ENCODE measurements at places on chromosomes 2 and 18.

GRCh38 chr18:7987284-7987976 lies 420.3 kb downstream of the PTPRM start:
- DNase-seq: no peak

- peak; percentile 10 for DNase-seq
Observed at GRCh38 chr2:225398372-225398771, 1.1 kb upstream of the NYAP2 start.

DNA sequence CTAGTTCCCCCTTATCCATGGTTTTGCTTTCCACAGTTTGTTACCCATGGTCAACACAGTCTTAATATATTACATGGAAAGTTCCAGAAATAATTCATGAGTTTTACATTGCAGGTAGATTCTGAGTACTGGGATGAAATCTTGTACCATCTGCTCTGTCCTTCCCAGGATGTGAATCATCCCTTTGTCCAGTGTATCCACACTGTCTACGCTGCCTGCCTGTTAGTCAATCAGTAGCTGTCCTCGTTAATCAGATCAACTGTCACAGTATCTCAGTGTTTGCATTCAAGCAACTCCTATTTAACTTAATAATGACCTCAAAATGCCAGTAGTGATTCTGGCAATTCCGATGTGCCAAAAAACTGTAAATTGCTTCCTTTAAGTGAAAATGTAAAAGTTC lies 76.3 kb downstream of the DYNC1I2 start:
- no peak for DNase-seq

DNA sequence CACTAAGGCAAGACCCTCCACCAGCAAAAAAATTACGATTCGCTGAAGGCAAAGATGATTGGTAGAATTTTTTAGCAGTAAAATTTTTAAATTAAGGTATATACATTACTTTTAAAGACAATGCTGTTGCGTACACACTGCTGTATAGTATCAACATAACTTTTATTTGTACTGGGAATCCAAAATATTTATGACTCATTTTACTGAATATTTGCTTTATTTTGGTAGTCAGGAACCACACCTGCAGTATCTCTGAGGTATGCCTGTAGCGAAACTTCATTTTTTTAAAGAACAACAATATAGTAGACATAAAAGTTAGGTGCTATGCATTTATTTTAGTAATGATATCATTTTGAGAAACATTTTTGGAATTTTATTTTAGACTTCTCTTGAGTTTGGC lies 57.8 kb downstream of the GALNT1 start:
- DNase-seq: no peak

DNA sequence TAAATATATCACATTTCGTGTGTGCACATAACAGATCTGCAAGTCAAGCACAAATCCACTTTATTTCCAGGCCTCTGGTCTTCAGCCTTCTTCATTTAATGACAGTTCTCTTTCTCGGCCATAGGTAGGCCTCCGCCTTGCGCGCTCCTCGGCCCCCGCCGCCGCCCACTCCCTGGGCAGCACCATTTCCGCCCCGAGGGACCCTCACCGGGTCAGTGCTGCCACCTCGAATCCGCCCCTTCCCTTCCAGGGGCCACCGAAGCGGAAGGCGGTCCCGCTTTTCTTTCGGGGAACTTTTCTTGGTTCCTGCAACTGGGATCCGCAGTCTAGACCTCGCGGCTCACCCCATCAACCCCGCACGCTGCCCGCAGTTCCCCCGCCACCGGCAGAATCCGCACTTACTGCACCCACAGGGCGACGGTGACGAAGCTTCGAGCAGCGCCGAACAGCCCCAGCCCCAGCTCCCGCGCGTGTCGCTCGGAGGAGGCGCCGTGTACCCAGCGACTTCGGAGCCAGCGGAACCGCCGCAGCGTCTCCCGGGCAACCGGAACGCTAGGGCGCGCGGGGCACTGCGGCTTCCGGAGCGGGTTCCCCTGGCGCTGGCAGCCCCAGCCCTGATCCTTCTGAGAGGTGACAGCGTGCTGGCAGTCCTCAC lies at the start of gene CDKL4:
Gene CDKL4, minus strand, starts transcription at position 502 of the 655 bp plus-strand sequence.
- peak; percentile 15 for DNase-seq

DNA sequence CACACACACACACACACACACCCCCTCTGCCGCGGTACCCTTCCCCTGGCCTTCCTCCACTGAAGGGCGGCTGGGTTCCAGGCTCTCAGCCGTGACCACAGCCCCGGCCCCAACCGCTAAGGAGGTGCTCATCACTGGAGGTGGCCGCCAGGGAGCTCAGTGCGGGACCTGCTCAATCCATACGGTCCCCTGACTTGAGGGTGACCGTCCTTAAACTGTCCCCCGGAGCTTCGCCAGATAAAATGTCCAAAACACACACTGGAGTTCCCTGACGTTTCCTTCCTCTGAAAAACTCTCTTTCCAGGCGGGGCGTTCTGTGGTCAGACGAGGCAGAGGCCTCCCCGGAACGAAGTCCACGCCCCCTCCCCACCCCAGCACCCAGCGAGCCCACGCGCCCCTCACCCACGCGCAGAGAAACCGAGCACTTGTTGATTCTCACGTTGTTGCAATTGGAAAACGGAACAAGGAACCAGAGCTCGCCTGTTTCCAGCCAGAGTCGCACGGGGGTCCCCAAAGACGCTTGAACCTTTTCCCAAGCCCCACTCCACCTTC lies 1.4 kb downstream of the MBP start:
- DNase-seq: no peak

- peak; percentile 1 for DNase-seq
Observed at GRCh38 chr2:9984217-9984739, 32.8 kb downstream of the GRHL1 start.

DNA sequence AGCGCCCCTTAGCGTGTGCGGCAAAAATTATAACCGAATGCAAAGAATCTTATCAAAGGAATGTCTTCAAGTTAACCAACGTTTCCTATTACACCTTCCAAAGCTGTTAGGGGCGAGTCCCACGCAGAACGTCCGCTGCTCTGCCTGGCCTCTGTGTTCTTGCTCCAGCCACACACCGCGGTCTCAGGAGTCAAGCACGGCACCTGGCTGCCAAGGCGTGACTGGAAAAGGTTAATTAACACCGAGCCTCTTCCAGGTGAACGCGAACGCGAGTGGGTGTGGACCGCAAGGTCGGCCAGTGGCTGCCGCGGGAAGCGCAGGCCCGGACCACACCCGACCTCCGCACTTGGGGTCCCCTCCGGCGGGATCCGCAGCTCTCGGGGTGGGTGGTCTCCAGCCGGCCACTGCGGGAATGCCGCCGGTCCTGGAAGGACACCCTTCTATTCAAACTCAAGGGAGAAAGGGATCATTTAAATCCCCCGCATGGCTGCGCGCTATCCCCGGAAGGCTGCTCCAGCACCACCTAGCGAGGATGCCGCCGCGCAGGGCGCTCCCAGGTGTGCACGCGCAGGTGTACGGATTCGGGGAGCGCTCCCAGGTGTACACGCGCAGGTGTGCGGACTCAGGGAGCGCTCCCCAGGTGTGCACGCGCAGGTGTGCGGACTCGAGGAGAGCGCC lies 830 bp downstream of the CYB5A start:
- no peak for DNase-seq

All from NCI-H2029 (cell line).